DMS 273 treated with DMSO at 0.1 percent for 48 hours (cell line): ENCODE measurements at places on chromosomes 7 and 10.

- no peak for DNase-seq
Observed at GRCh38 chr10:27503498-27504006, 552 bp upstream of the RAB18 start.

DNA sequence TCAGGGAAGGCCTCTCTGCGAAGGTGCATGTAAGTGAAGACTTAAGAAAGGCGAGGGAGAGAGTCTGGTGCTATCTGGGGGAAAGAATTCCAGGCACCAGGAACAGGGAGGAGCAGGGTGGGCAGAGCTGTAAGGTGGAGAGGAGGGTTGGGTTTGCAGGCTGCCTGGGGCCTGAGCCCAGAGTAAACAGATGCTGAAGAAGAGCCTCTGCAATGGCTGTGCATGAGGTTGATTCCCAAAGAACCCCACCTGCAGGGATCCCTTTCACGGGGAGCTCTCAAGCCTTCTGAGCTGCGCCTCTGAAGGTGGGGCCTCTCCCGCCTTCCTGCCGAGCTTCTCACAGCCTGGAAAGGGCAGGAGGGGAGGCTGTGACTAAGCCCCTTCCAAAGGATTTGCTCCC is 115.1 kb downstream of the RNF216 start:
- DNase-seq = no peak

GRCh38 chr7:130139193-130139960 is 65.8 kb downstream of the TMEM209 start:
- no peak for DNase-seq

DNA sequence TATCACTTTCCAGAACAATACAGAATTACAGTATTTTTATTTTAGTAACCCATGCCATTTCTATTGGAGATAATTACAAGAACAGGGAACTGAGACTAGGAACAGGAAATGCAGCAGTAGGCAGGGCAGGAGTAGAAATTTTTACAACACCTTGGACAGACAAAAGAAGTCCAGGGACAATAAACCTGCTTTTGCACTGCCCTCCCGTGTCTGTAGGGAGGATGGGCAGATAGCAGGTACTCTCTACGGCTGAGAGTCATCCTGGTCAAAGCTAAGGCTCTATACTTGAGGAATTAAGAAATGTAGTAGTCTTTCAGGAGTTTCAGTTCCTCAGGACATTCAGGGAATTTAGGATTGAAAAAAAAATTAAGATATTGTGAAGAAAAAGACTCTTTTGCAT is 63.4 kb downstream of the VAX1 start:
- DNase-seq = no peak

DNA sequence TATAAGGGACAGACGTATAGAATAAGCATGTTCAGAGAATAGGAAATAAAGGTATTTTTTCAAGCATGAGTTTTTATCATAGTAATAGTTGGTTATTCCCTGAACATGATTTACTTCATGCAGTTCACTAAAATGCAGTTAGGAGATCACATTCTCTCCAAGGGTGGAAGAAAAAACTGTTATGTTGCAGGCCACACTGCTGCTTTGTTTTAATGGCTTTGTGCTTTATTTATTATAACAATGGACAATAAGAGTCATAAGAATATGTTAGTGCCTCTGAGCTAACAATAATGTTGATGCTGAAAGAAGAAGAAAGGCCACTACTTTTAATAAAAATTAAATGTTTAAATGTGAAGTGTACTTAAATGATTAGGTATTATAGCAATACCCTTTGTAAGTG is 78.5 kb upstream of the GATAD1 start:
- DNase-seq = no peak

DNA sequence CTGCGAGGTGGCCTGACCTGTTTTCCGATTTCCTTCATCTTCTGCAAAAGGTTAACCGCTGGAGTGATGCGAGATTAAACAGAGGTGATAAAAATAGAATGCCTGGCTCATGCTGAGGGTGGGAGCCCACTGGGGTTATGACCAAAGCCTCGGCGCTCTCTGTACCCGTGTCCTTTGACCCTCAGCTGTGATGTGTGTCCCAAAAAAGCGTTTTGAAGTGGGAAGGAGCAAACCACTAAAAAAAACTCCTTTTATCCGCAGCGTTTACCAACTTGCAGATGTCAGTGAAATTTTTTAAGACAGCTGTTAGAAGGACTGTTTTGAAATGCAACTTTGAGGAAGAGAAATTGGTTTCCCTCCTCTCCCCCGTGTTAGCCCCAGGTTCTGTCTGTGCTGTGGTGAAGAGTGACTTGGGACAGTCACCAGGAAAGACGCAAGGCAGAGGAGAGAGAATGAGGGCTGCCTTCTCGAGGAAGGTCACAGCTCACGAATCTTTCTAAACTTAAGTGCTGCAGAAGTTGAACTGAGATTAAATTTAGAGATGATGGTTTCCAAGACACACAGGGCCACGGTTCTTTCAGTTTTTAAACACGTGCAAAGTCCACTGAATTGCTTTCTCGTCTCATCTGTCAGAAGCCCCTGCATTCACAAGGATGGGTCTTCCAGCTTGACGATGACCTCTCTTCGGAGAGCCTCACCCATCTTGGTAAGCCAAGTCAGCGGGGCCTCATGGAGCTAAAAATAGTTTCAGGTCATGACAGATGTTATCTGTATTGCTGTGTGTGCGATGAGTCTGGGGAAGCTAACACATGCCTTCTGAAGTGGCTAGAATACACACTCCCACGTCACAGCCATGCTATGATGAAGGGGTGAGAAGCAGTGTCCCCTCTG is 27.6 kb downstream of the AMZ1 start:
- DNase-seq = no peak

GRCh38 chr10:91536733-91537132 is 96.1 kb downstream of the PPP1R3C start:
- no peak for DNase-seq
